ENCODE measurements at places on chromosomes 13 and 19.
A peak's percentile ranks its signal among the peaks of the same experiment; 100 is the strongest.

- no peak overlapping the region for H3K27ac ChIP-seq
- H3K36me3 ChIP-seq = no peaks in the 10 kb centered on the region
- H3K4me1 ChIP-seq = no peaks in the 10 kb centered on the region
Observed at GRCh38 chr13:61486496-61486895, 70.8 kb upstream of the PCDH20 start.

DNA sequence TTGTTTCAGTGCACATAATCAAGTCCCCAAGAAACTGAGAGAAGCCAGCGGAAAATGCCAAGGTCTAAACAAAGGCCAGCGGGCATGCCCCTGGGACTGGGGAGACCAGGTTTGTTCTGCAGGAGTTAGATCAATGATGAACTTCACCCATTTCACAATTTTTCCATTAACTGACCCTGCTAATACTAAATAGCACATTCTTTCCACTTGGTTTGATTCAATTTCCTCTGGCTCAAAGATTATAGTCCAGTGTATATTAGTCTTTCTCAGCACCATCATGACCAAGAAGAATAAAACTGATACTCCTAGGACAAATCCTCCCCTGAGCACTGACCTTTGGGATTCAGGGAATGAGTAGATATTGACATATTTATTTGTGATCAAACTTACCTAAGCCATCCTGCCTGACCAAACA is 66.4 kb downstream of the MBNL2 start:
- no peak for DNase-seq
- peaks cover 30% of the 10 kb centered on the region for H3K36me3 ChIP-seq

DNA sequence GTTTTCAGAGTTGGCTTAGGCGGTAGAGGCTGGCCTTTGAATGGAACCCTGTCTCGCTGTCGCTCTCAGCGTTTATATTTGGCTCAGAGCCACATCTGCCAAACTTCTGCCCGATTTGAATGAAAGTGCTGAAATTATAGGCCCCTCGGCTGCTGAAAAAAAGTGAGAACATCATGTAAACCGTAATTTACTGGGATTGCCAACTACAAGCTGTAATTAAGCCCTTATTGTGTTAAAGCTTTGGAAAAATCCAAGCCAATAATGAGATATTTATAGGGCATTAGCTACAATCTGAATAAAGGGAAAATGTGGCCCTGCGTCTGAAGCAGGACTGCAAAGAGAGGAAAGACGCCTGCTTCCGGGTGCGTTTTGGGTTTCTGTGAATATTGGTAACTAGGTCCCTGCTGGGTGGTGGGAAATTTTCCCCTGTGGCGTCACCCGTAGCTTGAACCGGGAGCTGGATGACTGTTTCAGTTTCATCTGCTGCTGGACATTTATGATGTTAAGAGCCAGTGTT is 9.9 kb downstream of the DNM2 start:
- peaks cover 30% of the 10 kb centered on the region for H3K36me3 ChIP-seq
- no peak overlapping the region for H3K27ac ChIP-seq
- peaks cover 65% of the 10 kb centered on the region for H3K4me1 ChIP-seq
- DNase-seq = no peak
- H3K27me3 ChIP-seq = no peaks in the 10 kb centered on the region

- peaks cover 50% of the 10 kb centered on the region for H3K4me1 ChIP-seq
- H3K4me3 ChIP-seq = no peak overlapping the region
- peak overlapping the region; percentile 76 for H3K27ac ChIP-seq
- H3K27me3 ChIP-seq = no peaks in the 10 kb centered on the region
Observed at GRCh38 chr19:1646659-1647453, 5.6 kb downstream of the TCF3 start.

DNA sequence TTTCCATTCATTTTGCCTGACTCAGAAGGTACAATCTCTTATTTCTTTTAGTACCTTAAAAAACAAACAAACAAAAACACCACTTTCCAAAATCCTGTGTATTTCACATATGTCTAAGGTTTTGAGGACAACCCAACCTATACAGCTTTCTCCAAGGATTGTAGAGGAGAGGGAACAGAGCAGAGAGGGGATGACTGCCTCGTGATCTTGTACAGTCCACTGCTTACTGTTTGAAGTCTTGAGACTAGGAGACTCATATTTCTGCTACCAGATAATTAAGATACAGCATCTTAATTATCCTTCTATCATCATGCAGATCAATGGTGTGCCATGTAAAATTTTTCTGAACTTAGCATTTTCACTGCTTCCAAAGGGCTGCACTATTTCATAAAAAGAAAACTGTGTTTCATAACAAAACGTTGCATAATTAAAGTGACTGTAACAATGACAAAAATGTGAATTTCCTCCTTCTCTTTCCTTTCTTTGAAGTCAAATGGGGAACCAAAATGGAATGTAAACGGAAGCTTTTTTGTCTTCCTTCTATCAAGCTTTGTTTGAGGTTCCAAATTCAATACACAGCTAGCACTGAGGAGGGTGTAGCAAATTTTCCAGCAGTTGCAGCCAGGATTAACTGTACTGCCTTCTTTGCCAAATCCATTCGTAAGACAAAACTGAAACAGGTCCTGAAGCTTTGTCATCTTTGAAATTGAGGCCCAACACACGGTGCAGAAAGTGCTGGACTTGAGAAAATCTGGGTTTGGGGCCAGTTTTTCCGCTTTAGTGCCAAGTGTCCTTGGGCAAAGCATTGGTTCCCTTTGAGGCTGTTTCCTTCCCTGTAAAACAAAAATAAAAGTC is 34.9 kb upstream of the RCBTB2 start:
- H3K27ac ChIP-seq = no peak overlapping the region
- peaks cover 61% of the 10 kb centered on the region for H3K27me3 ChIP-seq
- DNase-seq = no peak
- peaks cover 11% of the 10 kb centered on the region for H3K4me1 ChIP-seq
- no peaks in the 10 kb centered on the region for H3K36me3 ChIP-seq
- H3K4me3 ChIP-seq = no peak overlapping the region
